Activated T-cell treated with anti-CD3 and anti-CD28 coated beads for 1 hour (primary cell): ENCODE measurements at places on chromosomes 7 and 10.

- DNase-seq: no peak
These were observed 28.5 kb downstream of the CPED1 start for GRCh38 chr7:121016966-121017365.

GRCh38 chr10:116316503-116316902 lies 7.7 kb upstream of the CCDC172 start:
- DNase-seq: no peak

- no peak for DNase-seq
These were observed 1.9 kb downstream of the SLC29A4 start for GRCh38 chr7:5284304-5285281.

DNA sequence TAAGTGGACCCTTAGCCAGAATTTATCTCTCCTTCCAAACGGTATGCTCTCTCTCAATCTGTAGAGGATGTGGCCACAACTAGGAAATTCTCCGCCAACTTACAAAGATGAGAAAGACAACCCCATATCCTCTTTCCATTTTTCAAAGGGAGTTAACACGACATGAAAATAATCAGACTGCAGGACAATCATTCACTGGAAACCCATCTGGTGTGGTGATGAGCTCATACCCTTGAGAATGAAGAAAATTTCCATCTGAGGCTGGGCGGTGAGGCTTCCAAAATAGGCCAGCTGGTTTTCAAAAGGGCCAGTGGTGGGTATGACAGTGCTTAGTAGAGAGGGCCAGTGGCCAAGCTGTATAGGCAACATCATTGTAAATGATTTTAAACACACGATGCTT lies 369.6 kb downstream of the FRMD4A start:
- DNase-seq: no peak

DNA sequence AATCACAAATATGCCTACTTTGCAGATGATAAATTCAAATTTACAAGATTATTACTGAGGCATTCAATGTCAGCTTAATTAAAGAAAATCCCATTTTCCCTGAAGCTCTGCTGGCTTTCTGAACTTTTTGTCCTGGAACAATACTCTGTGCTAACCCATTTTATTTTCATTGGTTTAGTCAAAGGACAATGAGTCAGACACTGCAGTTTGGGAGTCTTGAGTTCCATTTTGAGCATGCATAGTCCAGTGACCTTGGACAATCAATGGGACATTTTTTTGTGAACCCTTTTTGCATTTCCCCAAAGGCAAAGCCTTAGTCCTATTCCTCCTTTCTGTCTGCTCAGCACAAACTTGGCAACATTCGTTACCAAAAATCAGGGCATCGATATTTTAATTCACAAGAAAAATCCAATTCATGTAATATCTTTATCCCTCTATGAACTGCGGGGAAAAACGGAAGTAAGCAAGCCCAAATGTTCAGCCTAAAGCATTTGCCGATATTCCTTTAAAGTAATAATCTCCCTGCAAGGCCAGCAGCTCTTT lies 339.8 kb downstream of the RNLS start:
- DNase-seq: no peak

GRCh38 chr10:11469575-11470391 lies 141.7 kb downstream of the USP6NL start:
- DNase-seq: no peak

- peak; percentile 42 for DNase-seq
These were observed 1.3 kb downstream of the PFKFB3 start for GRCh38 chr10:6204063-6204340.

GRCh38 chr7:137992104-137992549 lies 9.8 kb downstream of the CREB3L2 start:
- DNase-seq: no peak

- no peak for DNase-seq
These were observed at the start of gene CDK14 for GRCh38 chr7:90595801-90596670. Gene CDK14 (plus strand): TSS chr7:90596321. CDS start chr7:90596628, 307 bp downstream.

GRCh38 chr10:84179059-84179710 lies 5.6 kb downstream of the GPR15LG start:
- no peak for DNase-seq

DNA sequence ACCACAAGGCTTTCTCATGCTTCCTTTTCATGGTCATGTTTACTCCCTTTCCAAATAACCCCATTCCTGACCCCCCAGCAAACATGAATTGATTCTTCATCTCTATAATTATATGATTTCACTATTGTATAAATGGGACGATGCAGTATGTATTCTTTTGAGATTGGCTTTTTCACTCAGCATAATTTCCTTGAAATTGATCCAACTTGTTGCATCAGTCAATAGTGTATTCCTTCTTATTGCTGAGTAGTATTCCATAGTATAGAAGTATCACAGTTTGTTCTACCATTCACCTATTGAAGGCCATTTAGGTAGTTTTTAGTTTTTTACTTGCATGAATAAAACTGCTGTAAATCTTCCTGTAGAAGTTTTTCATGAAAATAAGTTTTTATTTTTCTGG lies 264.7 kb downstream of the BAMBI start:
- no peak for DNase-seq

DNA sequence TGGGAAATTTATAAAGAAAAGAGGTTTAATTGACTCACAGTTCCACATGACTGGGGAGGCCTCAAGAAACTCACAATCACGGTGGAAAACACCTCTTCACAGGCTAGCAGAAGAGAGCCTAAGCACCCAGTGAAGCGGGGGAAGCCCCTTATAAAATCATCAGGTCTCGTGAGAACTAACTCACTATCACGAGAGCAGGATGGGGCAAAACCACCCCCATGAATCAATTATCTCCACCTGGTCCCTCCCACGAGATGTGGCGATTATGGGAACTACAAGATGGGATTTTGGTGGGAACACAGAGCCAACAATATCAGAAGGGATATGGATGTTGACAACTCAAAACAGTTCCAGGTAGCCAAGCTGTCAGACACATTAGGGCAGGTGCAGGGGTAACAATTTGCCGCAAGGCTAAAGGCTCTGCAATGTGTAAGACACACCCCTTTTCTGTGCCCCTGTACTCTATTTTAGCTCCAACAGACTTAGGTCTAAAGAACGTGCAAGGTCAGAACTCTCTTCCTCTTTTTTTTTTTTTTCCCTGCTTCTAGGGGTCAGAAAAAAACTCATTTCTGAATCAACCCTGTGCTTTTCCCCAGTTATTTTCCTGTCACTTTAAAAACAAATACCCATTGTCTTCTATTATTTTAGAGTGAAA lies 30.7 kb upstream of the RBM20 start:
- no peak for DNase-seq

DNA sequence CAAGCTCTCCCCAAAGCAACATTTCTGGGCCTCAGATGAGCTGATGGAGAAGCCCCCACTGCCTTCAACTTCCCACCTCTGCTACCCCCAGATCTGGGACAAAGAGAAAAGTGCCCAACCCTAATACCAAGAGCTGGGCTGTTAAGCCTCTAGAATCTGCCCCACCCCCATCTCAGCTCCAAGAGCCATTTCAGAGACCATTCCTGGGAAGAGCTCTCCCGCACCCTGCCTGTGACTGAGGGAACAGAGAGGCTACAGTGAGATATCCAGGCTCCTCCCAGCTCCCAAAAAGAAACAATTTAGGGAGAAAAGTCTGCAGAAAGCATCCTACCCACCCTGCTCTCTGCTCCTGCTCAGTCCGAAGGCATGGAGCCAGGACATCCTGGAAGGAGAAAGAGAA lies 2.5 kb upstream of the KCNH2 start:
- no peak for DNase-seq

DNA sequence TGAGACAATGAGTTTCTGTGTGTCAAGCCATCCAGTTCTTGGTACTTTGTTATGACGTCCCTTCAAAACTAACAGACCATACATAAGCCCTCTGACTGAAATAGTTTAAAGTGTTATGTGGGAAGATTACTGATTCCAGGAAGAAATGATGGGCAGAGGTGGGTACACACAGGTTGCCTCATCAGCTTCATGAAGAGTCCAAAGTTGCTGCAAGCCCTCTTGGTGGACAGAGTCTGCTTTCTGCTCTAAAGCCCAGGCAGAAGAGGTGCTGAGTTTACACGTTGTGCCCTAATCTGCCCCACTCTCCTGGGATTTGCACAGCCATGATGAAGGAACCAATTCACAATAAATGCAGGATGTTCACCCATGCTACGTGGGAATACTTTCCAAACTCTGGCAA lies 187.4 kb downstream of the PARD3 start:
- no peak for DNase-seq

DNA sequence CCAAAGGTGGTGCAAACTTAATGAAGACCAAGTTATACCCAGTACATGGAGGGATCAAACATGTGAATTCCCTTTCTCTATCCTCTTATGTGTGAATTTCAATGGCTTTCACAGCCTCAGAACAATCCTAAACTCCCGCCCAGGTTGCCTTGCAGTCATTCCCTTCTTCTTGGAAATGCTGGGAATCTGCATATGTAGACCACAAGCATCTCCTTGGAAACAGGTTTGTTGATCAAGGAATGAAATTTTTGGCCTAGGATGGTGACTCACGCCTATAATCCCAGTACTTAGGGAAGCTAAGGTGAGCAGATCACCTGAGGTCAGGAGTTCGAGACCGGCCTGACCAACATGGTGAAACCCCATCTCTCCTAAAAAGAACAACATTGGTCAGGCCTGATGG lies 77.8 kb upstream of the ABI1 start:
- DNase-seq: no peak

- DNase-seq: no peak
These were observed 70.4 kb downstream of the PYROXD2 start for GRCh38 chr10:98344589-98345038.

DNA sequence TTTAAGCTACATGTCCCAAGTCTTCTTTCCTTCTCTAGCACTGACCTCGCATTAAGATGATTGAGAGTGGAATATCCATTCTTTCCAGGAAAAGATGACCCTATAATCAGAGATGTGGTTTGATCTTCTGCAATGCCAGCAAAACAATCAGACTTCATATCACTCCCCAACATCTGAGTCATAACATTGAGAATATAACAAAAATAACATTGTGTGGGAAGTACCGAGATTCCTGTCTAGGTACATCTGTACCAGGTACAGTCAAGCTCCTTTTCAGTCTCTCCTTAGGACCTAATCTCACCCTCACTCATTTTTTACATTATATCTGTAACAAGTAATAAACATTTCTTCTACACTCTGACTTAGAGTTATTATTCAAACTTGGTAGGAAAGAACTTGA lies 201.6 kb downstream of the LRRTM3 start:
- DNase-seq: no peak

GRCh38 chr7:101108961-101109360 lies 17.9 kb upstream of the SERPINE1 start:
- no peak for DNase-seq

DNA sequence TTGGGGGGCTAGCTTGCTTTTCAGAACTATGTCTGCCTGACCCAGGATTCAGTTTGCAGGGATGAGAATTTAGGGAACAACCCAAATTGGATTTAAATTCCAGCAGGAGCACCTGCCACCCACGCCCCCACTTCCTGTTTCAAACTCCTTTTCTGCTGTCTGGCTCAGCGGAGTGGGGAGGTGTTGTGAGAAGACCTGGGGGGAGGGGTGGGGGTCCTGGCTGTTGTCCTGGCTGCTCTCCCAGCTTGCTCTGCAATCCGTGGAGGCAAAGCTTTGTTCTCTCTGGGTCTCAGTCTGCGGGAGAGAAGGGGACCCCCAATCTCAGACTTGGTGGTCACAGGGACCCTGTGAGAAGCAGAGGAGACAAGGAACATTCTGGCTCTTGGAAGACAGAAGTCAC lies 799 bp downstream of the KCNK18 start:
- DNase-seq: no peak
